ENCODE measurements at places on chromosomes 1 and 21.

GRCh38 chr1:9717193-9718005 lies 65.9 kb downstream of the PIK3CD start:
- no peak for DNase-seq

DNA sequence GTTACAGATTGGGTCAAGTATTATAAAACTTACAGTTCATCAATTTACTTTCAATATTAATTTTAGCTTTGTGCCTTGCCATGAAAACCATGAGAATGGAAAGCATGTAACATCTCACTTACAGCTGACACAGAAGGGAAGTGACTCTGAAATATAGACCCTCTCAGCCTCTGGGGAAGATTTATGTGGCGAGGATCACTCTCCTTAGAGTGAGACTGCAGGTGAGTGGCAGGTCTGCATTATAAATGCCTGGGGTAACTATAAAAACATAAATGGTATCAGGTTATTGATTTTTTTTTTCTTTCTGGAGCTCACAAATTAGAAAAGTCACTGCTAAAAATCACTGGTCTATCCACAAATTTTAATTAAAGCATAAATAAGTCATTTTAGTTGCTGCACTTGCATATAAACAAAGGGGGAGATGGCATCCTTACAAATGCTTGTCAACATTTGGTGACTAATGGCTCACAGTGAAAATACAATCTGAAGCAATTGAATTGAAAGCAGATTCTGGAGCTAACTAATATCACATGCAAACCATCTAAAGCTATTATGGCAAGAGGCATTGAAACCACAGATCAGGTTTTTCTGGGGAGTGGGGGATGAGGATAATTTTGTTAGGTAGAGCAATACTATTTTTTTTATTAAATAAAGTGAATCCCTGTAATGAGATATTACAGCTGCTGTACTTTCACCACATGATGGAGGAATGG lies 200.9 kb downstream of the TM2D1 start:
- peak; percentile 42 for DNase-seq

GRCh38 chr1:240991230-240991629 lies 365.8 kb downstream of the RGS7 start:
- DNase-seq, result no peak

- DNase-seq, result no peak
These were observed 9.7 kb downstream of the CTNNBIP1 start for GRCh38 chr1:9900142-9901043.

DNA sequence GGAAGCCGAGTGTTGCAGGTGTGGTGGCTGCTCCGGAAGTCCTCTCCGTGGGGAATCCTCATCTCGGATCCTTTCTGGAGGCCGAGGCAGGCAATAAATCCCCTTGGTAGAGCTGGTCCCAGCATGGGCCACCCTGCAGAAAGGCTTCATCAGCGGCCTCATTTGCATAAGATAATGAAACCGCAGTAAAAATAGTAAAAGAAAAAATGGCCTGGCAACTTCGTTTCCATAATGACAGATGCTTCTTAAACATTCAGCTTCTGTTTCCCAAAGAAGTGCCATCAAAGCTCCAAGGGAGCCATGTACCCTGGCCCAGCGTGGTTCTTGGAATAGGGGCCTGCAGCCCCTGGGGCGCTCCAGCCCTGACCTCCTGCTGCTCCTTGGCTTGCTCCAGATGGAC lies 244.1 kb downstream of the GRIK3 start:
- no peak for DNase-seq

DNA sequence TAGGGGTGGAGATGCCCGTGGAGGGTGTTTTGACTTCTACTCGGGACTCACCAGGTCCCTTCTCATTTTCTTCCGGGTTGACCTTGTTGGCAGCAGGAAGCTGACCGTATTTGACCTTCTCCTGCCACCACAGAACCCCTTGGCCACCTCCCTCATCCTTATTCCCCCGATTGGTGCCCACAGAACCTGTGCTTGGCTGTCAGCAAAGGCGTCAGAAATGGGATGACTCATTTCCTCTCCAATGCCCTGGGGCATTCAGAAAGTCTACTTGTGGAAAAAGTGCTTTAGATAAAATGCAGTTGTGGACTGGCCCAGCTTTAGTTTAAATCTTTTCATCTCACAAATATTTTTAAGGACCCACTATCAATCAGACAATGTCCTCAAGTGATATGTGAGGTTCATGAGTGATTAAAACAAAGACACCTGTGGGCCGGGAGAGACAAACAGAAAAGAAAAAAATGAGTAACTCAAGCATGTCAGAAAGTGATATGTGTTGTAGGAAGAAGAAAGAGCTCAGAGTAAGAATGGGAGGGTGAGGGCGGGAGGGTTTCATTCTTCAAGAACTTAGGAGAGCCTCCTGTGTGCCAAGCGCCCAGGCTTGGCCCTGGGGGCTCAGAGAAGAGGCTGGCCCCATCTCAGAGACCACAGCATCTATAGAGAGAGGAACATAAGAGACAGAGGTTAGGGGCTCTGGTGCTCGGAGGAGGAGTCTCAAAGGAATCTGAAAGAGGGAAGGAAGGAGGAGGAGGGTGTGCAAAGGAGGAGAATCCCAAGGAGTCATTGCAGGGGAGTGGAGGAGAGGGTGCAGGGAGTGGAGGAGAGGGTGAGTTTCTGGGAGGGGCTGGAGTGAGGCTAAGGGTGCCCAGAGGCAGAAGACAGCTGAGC lies 221.6 kb upstream of the VAMP3 start:
- peak; percentile 61 for DNase-seq

DNA sequence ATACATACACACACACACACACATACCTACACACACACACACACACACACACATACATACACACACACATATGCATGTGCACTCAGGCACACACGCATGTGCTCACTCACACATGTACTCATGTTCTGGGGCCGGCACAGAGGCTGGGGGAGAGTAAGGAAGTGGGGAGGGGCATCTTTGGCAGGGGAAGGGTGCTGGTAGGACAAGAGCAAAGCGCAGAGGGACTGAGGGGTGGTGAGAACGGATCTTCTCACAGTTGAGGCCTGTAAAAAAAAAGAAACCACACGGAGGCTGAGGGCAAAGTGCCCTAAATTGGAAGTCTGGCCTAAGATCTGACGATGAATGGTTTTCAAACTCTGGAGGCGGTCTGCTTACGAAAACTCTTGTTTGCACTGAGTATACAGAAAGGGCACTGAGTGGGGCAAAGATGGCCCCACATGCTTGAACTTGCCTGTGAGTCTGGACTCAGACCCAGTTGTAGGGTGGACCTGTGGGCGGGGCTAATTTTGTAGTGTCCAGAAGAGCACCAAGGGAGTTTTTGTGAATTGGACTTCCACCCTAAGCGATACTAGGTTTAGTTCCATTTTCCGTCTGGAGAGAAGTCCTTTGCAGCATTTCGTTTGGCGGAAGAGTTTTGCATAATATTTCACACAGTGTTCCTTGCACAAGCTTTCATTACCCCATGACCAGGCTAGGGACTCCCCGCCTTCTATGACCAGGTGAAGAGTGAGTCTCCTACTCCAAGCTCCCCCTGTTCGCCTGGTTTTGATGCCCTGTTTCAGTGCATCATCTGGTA lies 79.3 kb upstream of the LYST start:
- no peak for DNase-seq

- no peak for DNase-seq
These were observed 14.9 kb upstream of the LRRC3 start for GRCh38 chr21:44440241-44441040.

DNA sequence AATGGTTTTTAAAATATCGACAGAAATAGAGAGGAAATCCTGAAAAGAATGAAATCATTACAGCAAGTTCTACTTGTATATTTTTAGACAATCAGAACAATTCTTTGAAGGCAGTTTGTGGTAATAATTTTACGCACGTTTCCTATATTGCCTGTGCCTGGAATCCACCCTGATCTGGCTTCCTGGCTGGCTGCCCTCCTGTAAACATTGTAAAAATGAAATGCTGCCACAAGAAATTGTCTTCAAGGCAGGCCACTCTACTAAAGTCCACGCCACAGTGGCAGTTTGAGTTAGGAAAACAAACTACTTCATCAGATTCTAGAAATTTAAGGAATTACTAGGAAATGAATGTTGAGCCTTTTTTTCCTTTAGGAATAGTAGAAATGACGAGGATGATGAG lies 454.5 kb upstream of the NR5A2 start:
- no peak for DNase-seq

GRCh38 chr1:57485643-57486042 lies 61.8 kb upstream of the DAB1 start:
- peak; percentile 71 for DNase-seq

DNA sequence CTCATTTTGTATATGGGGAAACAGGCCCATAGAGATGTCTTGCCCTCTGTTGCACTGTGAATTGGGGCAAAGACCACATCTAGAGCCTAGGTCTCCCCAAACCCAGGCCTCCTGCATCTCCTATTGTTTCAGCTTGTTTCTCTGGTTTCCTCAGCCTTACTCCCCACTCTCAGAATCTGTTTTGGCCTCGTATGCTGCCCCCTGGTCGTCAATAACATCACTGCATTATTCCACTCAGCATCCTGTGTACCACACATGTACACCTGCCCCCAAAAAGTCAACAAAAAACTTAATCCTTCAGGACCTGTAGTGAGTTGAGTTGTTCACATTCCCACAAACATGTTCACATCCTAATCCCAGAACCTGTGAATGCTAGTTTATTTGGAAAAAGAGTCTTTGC lies 184.8 kb downstream of the BRINP2 start:
- DNase-seq, result peak; percentile 47

GRCh38 chr1:10378081-10378841 lies 20.6 kb upstream of the PGD start:
- DNase-seq, result peak; percentile 75

GRCh38 chr1:210646258-210646616 lies 317.5 kb downstream of the HHAT start:
- DNase-seq, result no peak
